T-helper 9 cell (primary cell): ENCODE measurements at places on chromosomes 11 and 22.

GRCh38 chr11:65786786-65787636, at the start of gene OVOL1:
Gene OVOL1, plus strand, starts transcription at chr11:65787063. Its CDS starts 311 bp downstream, at chr11:65787374.
- peak; percentile 14 for DNase-seq

- no peak for DNase-seq
Measured at GRCh38 chr11:93220078-93220477, 22.3 kb upstream of the SLC36A4 start.

GRCh38 chr11:118856314-118856713, 27.4 kb upstream of the CXCR5 start:
- no peak for DNase-seq

DNA sequence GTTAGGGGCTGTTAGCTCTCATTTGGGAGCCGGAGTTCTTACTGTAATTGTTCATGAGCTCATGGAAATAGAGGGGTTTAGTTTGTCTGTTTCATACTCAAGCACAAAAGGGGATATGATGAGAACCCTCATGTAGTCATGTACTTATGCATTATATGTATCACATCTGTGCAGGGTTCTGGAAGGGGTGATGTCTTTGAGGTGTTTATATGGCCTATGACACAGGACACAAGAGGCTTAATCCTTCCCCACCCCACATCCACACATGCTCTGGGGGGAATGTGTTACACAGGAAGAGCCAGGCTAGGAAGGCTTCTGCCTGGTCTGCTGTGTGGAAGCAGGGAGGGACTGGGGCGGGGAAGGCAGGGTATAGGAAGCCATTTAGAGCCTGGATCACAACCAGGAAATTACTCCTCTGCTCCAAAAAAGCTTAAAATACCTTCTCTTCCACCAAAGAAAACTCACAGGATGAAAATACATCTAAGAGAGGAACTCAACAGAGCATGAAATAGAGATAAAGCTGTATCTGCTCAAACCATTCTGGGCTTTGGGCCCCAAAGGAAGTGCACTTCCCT, 316.1 kb downstream of the TMEM135 start:
- no peak for DNase-seq

- no peak for DNase-seq
Measured at GRCh38 chr11:61973476-61974162, 6.2 kb upstream of the FTH1 start.

DNA sequence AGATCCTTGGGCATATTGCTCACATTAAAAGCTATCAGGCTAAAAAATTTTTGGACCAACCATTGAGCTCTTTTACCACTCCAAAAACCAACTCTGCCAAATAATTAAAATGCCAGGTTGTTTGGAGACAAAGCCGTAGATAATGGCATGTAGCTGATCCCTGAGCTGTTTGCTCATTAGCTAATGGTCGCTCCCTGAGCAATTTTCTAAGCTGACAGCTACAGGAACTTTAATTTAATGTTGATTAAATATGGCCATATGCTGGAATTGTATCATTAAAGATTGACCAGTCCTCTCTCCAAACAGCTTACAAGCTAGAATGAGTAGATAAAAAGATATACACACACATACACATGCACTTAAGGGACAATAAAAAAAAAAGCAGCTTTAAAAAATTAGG, 216.2 kb upstream of the ARHGAP20 start:
- DNase-seq: no peak

- DNase-seq: no peak
Measured at GRCh38 chr11:67178421-67178820, 59.4 kb downstream of the KDM2A start.
